Activated CD4-positive, CD25-positive, alpha-beta regulatory T cell treated with anti-CD3 and anti-CD28 coated beads, Interleukin-2, amount 50 U/mL, for 24 hours (primary cell): ENCODE measurements at places on chromosomes 4 and X.

- ATAC-seq: no peak
Observed at GRCh38 chrX:109134777-109135176, 347.1 kb downstream of the GUCY2F start.

GRCh38 chr4:100816436-100817045 is 298.7 kb upstream of the EMCN start:
- ATAC-seq: no peak

DNA sequence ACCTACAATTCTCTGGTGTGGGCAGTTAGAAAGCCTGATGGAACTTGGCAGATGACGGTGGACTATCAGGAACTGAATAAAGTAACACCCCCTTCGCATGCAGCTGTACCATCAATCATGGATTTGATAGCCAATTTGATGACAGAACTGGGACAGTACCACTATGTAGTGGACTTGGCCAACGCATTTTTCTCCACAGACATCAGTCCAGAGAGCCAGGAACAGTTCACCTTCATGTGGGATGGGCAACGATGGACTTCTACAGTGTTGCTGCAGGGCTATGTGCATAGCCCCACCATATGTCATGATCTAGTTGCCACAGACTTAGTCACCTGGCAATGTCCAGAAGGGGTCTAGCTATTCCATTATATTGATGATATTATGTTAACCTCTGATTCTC is 54.5 kb upstream of the CCDC149 start:
- no peak for ATAC-seq

DNA sequence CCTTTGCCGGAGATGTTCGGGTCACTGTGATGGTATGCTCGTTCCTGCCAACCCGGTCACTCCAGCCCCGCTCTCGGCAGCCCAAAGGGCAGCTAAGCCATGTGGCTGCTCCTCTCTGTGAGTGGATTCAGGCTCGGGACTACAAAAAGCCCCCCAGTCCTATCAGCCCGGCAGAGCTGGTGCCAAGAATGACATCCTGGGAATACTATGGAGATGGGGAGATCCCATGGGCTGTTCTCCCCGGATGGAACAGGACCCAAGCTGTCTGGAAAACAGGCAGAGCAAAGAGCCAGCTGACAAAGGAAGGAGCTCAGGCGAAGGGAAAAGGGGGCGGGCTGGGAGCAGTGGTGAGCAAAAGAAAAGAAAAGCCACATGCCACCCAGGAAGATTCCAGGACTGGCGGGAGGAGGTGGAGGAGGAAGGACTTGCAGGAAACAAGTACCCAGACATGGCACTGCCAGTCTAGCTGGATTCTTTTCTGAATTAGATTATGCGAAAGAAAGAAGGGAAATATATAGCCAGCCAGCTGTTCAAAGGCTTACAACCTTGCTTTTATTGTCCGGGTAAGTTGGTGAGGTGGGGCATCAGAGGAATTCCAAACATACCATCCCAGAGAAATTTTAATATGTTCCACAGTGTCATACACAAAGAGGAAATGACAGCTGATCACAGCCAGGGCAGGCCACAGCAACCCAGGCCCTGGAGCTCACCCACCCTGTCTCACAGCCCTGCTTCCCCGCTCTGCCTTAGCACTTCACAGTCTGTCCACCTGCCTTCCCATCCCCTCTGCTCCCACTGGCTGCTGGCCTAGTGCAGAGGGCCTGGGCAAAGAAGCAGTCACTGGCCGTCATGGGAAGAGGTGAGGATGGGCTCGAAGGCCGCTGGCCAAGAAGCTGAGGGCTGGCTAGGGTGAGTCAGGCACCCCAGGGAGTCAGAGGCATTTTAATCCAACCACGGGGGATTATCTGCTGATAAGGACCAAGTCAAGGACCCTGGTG is 3.4 kb downstream of the NDP start:
- no peak for ATAC-seq

DNA sequence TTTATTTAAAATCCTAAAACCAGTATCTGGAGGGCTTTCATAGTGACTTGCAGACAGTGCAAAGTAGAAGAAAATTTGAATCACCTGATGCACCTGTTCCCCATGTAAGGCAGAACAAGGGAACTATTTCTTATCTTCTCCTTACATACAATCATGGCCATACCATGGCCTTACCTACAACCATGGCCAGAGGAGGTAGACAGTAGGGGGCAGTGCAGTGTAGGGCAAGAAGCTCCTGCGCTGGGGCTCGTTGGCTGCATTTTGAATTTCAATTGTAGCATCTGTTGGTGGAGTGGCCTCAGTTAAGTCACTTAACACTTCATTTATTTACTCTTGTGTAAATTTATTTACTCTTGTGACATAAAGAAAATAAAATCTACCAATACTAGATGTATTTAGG is 33.0 kb downstream of the GALNTL6 start:
- no peak for ATAC-seq

DNA sequence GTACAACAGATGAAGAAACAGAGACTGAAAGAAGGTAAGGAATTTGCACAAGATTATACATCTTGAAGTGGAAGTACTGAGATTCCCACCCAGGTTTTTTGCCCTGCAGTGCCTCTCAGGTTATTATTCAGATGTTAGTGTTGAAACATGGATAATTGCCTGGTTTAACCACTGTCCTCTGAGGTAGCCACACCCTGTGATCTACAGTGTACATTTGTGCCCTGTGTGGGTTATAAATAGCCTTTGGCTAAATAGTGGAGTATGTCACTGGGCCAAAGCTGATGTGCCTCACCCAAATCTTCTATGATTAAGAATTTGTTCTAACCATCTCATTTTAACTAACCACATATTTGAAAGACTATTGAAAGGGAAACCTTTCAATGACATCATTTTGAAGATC is 5.4 kb upstream of the ASB5 start:
- ATAC-seq: no peak

DNA sequence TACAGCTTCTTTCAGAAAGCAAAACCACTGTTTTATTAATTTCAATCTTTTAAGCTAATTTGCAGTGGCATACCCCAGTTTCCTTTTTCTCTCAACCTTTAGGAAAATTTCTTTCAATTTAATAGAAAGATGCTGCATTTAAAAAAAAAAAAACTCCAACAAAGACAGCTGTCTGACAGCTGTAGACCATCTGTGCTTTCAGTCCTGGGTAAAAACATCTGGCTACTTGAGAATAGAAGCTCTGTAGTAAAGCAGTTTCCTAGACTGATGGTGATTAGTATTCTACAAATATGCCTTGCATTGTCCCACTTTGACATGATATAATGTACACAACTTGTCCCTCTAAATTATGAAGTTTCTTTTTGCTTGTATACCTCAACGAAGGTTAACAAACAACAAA is 197.8 kb downstream of the EDA start:
- no peak for ATAC-seq

- no peak for ATAC-seq
Observed at GRCh38 chr4:180564026-180564425, 1679.2 kb upstream of the TENM3 start.

GRCh38 chr4:2461246-2461960 is 7.5 kb upstream of the RNF4 start:
- no peak for ATAC-seq

GRCh38 chr4:183935355-183936005 is 30.4 kb downstream of the STOX2 start:
- ATAC-seq: no peak

GRCh38 chr4:5168891-5169290 is 117.6 kb downstream of the STK32B start:
- no peak for ATAC-seq

- no peak for ATAC-seq
Observed at GRCh38 chr4:84924434-84924833, 42.1 kb downstream of the WDFY3 start.

DNA sequence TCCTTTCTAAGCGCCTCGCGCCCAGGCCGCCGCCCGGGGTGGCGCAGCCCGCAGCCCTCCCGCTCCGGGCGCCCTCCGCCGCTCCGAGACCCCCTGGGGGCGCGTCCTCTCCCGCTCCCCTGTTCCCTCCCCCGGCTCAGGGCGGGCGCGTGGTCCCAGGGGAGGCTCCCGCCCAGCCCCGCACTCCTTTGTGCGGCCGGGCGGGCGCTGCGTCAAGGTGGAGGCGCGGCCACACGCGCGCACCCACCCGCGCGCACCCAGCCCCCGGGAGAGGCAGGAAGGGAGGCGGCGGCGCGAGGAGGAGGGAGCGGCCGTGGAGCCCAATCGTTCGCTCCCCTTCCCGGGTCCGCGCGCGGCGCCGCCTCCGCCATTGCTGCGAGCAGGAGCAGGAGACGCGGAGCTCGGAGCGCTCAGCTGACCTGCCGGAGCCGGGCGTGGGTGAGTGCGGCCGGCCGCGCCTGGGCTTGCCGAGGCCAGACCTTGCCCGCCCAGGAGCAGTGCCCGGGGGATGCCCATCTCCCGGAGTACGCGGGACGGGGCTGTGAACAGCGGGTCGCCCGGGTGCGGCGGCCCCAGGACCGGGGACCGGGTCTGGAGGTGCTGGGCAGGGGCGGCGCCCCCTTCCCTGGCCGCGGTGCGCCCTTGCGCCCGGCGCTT is at the start of gene NSG1:
Gene NSG1, plus strand, starts transcription at position 367 of the 657 bp plus-strand sequence. CDS start 528 bp downstream, outside the sequence.
- ATAC-seq: no peak

- ATAC-seq: no peak
Observed at GRCh38 chrX:19931146-19931545, 43.7 kb upstream of the SH3KBP1 start.

DNA sequence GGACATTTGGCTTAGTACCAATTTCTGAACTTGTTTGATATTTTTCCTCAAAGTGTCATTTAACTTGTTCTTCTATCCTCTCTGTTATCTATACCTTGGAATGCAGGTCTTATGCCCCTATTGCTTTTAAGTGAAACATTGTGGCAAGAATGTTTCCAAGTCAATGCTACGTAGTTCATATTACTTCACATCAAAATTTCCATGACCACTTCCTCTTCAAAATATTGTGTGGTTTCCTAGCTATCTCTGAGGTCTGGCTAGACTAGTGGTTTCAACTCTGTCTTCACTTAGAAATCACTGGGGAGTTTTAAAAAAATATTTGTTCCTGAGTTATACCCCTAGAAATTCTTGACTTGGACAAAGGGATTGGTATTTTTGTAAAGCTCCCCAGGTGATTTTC is 20.2 kb upstream of the RASGEF1B start:
- peak; percentile 76 for ATAC-seq

DNA sequence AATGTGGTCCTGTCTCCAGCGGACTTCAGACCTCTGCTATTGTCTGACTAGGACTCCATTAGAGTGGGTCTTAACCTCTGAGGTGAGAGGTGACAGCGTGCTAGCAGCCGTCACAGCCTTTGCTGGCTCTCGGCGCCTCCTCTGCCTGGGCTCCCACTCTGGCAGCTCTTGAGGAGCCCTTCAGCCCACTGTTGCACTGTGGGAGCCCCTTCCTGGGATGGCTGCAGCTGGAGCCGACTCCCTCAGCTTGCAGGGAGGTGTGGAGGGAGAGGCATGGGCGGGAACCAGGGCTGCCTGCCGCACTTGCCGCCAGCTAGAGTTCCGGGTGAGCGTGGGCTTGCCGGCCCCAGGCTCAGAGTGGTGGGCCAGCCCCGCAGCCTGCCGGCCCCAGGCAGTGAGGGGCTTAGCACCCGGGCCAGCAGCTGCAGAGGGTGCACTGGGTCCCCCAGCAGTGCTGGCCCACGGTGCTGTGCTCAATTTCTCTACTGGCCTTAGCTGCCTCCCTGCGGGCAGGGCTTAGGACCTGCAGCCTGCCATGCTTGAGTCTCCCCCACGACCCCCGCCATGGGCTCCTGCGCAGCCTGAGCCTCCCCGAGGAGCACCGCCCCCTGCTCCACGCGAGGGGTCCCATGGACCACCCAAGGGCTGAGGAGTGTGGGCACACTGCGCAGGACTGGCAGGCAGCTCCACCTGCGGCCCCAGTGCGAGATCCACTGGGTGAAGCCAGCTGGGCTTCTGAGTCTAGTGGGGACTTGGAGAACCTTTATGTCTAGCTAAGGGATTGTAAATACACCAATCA is 163.4 kb upstream of the ITM2A start:
- ATAC-seq: no peak

DNA sequence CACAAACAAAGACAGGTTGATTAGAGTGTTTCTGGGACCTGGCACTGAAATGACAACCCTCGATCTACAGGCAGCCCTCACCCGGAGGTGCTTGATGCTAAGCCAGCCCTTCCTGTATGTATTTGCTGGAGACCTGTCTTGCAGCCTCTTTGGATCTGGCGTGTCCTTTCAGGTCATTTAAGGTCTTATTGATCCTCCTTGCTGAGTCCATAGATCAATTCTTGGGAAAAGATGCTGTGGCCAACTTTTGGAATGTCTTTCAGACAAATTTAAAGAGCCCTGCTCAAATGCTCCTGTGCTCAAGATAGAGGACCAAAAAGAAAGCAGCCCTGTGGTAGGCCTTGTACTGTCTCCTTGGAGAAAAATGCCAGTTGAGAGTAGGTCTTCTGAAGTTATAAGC is 6.8 kb upstream of the SETD7 start:
- ATAC-seq: no peak

DNA sequence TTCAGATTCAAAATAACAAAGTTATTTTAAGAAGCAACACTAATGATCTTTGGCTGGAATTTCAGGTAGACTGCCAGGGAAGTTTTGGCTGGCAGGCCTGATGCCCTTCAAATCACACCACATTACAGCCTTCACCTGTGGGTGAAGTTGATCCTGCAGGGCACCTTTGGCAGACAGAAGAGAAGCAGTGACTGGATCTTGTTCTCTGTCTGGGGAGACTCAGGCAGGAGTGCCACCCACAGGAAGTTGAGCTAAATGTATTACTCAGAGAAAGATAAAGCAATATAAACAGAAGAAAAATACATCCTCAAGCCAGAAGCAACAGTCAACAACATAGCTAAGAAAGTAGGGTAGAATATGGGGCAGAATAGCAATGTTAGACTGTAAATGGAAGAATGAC is 12.8 kb upstream of the CFAP299 start:
- no peak for ATAC-seq

DNA sequence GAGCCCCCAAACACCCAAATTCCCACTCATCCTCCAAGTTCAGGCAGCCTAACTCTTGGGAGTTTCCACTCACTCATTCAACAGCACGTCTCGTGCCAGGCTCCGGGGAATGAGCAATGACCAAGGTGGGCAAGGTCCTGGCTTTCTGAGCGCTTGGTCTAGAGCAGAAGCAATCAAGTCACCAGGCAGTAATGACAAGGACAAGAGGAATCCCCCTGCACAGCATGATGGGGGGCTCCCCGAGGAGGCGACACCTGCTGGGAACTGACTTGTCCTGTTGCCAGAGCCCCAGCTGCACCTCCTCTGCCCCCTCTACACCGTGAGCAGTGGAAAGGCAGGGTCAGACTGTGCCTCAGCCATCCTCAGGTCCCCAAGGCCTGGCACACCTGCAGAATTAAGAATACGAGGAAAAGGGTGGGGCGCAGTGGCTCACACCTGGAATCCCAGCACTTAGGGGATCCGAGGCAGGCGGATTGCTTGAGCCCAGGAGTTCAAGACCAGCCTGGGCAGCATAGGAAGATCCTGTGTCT is 25.7 kb upstream of the MRFAP1 start:
- ATAC-seq: no peak

- no peak for ATAC-seq
Observed at GRCh38 chrX:85309717-85310116, 65.9 kb downstream of the ZNF711 start.

DNA sequence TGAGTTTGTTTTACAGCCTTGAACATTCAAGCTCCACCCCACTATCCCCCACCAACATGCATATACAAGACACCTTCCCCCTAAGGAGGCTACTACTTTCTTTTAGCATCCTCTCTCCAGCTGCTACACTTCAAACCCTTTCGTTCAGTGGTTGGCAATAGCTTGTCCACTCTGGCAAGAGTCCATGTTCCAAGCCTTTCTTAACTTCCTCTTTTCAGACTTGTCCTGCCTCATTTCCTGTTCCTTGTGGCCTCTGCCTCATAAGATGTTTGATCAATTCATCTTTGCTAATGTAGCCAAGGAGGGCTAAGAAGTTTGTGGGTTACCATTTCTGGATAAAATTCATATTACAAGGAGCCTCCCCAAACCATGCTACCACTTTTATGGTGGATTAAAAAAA is 20.8 kb upstream of the ZCCHC12 start:
- ATAC-seq: no peak
